Posterior vena cava (tissue), 2 donors: ENCODE measurements at places on chromosomes 13 and 19. TPM values are rescaled to one million over a fixed set of nuclear protein-coding genes. Genes with fewer than 3 reads are reported as not detected.

Gene FXYD3
- total RNA-seq, result not detected

Gene ZNF99
- total RNA-seq, result 0.32 TPM

Gene CGB3
- total RNA-seq, result not detected

Gene EHD2
- 235 TPM for total RNA-seq

Gene AP1M1
- 59.4 TPM for total RNA-seq

DNA sequence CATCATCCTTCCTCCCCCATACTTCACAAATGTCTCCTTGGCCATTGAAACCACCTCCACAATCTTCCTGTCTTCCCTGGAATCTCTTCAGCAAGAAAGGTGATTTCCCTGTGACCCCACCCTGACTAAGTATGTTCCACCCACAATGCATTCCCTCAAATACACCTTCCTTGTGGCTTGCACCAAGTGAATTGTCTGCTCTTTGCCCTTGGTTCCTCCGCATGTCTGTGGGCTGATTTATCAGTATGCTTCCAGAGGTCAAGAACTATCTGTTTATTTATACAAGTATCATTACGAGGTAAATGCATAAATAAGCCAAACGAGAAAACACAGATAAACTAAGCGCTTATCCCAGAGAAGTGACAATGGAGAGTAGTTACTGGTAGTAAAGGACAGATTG is 45.4 kb upstream of the POMP start:
- no peak for DNase-seq

DNA sequence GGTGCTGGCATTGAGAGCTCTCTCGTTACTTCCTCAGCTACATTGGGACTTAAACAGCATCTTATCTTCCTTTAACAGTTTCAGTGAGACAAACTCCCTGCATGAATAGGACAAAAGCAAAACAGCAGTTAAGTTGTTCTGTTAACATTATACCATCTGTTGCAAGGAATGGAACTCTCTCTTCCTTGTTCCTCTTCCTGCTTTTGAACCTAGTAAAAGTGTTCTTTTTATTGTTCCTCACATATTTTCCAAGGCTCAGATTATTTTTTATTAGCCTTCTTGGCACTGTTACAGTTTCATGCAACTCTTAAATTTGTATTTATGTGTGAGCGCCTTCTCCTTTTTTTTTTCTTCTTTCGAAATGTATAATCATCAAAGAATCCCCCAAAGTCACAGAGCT is 202.6 kb upstream of the UFM1 start:
- no peak for DNase-seq

GRCh38 chr13:99072941-99073340 is 95.1 kb upstream of the DOCK9 start:
- DNase-seq, result no peak

DNA sequence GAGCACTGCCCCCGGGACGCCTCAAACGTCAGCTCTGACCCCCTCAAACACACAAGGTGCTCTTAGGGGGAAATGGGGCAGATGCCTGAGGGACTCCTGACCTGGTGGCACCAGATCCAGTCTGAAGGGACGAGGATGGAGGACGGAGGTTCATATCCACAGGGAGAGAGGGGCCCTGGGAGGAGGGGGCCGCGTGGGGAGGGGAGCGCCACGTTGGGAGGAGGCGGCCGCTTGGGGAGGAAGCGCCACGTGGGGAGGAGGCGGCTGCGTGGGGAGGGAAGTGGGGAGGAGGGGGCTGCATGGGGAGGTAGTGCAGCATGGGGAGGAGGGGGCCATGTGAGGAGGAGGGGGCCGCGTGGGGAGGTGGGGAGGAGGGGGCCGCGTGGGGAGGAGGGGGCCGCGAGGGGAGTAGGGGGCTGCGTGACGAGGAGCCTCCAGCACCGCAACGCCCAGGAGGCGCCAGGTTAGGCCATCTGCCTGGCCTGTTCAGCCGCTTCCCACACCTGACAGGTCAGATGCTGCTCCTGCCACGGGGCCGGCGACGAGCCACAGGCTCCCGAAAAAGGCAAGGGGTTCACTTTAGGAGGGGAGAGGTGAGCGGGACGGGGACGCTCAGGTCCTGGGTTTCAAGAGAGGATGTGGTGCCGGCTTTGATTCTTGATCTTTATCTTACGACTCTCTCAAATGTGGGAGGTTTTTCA is 36.7 kb upstream of the C13orf46 start:
- DNase-seq, result no peak

DNA sequence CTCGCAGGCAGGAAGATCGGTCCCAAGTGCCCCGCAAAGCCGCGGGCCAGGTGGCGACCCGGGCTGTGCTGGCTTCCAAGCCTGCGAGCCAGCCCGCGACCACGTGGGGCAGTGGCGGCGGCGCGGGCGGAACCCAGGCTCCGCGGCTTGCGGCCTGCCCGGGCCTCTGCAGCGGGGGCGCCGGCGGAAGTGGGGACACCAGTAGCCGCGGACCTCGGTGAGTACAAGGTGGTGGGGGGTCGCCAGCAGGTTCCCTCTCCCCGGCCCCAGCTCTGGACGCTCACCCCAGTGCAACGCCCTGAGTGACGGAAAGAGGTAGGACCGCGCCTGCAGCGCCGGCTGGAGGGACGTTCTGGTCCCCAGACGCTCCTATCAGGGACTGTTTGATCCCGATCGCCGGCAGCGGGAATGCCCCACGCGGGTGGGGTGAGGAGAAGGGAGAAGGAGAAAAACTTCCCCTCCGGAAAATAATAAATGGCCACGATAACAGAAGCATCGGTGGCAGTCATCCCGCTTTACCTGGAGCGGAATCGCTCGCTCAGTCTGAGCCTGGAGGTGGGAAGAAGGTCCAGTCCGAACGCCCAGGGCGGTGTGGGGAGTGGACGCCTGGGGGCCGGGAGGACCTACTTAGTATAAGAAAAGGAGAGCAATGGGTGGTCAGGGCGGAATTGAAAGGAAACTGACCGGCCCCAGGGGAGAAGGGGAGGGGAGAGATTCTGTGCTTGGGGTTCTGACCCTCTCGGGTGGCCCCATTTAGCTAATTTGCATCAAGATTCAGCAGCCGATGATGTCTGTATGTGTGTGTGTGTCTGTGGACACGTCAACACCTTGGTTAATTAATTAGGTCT is at the start of gene GEMIN7:
TSS of gene GEMIN7 (plus strand) at position 198 of the 848 bp plus-strand sequence. CDS start 10,855 bp downstream, outside the sequence.
- DNase-seq, result peak; percentile 89

- peak; percentile 90 for DNase-seq
These were observed 5.2 kb downstream of the PPP1R14A start for GRCh38 chr19:38250821-38251563.

- no peak for DNase-seq
These were observed 41.2 kb downstream of the MIPEP start for GRCh38 chr13:23848019-23848418.

- no peak for DNase-seq
These were observed 12.2 kb upstream of the CDC16 start for GRCh38 chr13:114222461-114222968.

DNA sequence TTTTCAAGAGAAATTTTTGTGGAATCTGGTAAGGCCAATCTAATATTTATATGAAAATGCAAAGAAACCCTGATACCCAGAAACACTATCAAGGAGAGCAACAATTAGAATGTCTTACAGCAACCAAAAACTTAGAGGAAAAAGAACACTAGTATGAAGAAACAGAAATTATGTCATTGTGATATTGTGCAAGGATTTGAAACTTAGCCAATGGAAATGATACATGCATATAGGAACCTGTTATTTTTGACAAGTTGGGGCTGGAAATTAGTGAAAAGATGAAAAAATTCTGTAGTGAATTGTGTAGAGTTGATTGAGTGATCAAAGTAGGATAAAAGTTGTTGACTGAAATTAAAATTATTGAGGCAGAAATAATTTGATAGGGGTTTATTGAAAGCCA is 792.6 kb upstream of the SLITRK6 start:
- no peak for DNase-seq

DNA sequence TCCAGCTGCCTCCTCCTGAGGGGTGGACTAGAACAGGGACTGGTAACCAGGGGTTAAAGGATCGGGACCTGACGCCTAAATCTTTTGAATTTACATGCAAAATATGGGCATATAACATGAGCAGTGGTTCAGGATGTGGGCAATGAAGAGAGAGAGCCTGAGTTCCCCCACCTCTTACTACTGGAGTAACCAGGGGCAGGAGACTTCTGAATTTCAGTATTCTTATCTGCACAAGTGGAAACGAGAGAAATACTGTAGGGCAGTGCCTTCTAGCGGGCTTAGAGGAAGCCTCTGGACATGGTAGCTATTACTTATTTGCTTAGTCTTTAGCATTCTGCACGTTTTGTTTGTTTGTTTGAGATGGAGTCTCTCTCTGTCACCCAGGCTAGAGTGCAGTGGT is 26.3 kb downstream of the BCAT2 start:
- DNase-seq, result no peak

DNA sequence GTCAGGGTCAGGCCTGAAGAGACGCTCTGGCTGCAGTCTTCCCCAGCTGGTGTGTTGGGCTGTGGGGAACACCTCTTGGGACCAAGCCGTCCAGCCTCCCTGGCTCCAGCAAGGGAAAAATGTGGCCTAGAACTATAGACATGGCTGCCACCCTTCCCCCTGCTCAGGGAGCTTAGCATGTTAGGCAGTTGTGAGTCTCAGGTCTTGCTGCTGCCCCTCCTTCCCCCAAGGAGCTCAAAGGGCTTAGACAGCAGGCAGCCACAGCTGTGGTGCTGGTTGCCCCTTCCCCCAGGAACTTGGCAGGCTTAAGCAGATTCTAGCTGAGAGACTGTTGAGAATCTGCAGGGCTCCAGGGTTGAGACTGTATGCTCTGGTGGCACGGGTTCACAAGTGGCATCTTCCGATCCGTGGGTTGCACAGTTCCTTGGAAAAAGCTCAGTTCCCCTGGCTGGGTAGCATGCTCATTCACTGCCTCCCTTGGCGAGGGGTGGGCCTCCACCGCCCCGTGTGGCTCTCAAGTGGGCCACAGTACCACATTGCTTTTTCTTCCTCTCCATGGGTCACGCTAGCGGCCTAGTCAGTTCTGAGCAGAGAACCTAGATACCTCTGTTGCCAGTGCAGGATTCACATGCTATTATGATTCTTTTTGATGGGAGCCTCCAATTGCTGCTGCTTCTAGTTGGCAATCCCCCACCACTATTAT is 1258.6 kb downstream of the OLFM4 start:
- no peak for DNase-seq

GRCh38 chr19:46856062-46857022 is 4.5 kb upstream of the ARHGAP35 start:
- peak; percentile 99 for DNase-seq

DNA sequence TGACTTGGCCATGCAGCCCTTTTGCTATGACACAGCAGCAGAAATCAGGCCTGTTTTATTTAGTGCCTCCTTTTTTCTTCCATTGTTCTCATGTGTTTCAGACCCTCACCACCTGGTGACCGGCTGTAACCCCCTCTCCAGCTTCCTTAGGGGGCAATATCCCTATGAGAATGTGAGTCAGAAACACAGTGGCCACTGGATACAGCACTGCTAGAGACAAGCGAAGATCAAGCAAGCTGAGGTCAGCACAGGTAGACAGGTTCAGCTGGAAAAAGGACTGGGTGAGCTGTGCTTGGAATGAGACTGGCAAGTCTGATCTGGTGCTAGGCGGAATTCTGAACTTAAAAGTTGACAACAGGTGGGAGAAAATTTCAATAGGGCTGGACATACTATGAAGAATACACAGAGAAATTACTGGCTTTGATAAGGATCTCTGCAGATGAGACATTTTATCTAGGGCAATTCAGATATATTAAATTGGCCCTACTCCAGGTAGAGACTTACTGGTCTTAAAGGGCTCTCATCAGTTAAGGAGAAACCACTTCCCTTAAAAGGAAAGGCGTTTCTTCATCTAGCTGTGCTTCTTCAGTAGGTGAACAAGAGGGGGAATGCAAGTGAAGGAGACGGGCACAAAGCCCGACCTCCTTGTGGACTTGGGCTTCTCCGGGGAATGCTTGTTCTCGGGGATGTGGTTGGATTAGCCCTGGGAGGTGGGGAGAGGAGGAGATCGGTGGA is 83.3 kb downstream of the ERCC5 start:
- no peak for DNase-seq

GRCh38 chr19:28221736-28222135 is 991.2 kb downstream of the UQCRFS1 start:
- DNase-seq, result no peak
